NCI-H2171 (cell line): ENCODE measurements at places on chromosomes 2 and 18.

DNA sequence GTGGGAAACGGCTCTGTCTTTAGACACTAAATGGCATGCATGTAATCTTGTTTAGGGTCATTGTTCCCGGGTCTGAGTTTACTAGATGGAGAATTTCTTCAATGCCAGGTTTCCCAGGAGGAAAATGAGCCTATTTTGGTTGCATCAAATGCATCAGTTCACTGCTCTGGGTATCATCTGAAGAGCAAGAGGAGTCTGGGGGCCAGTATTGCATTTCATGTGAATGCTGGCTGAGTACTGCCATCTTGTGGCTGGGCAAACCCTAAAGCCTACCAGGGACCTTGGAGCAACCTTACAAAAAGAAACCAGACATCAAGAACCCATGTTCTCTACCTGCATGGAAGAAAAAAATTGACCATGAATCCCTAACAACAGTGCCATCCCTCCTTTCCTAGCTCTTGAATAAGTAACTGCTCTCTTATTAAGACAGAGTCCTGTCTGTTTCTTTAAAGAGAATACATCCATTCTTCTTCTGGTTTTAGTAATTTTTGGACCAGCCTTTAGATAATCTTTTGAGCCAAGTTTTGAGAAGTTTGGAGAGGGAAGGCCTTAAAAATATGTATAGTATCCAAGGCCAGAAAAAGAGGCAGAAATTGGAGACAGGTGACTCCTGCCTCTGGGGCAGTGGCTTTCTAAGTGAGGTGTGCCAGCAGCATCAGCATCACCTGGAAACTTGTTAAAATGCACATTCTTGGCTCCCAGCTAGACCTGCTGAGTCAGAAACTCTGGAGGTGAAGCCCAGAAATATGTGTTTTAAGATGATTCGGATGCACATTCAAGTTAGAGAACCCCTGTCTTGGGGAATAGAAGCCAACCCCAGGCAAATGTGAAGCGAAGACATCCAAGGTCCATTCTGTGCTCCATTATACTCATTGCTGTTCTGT lies 261.0 kb upstream of the CXCR4 start:
- DNase-seq = peak; percentile 67

DNA sequence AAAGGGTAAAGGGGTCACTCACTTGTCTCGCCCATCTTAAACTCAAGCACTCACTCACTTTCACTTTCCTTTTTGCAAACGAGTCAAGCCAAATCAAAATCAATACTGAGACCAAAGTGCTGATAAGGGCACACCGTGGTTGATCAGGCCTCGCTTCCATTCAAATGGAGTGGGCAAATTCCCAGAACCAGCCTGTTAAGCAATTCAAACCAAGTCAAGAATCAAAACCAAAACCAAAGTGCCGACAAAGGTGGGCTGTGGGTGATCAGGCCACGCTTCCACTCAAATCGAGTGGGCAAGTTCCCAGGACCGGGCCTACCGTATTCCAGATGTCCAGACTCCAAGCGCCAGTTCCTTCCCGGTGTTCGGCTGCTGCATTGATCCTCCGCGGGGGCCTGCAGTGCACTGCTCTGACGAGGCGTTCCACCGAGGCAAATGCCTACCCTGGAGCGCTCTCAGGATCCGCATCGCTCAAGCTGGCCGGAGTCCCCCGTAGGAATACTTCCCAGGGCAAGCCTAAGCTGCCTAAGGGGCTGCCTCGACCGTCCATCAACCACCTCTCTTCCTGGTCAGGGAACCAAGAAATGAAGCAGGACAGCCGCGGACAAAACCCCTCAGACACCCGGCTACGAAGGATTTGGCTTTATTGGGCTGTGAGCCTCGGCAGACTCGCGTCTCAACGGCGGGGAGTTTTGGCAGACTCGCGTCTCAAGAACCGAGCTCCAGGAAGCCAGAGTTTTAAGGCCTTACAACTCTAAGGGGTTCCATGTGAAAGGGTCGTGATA lies 89.9 kb upstream of the SLC1A4 start:
- no peak for DNase-seq

DNA sequence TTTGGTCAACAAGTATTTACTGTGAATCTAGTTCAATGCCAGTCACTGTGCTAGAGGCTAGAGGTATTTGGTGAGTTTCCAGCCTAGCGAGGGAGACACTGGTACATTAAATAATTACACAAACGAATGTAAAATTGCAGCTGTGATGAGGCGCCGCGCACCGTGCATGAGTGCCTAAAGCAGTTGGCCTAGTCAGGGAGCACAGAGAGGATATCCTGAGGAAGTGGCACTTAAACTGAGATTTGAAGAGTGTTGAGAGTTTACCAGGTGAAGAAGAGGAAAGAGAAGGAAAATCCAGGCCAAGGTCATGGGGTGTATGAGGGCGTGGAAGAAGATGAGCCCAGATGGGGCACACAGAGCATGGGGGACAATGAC lies 157.6 kb upstream of the NDUFV2 start:
- DNase-seq = no peak

DNA sequence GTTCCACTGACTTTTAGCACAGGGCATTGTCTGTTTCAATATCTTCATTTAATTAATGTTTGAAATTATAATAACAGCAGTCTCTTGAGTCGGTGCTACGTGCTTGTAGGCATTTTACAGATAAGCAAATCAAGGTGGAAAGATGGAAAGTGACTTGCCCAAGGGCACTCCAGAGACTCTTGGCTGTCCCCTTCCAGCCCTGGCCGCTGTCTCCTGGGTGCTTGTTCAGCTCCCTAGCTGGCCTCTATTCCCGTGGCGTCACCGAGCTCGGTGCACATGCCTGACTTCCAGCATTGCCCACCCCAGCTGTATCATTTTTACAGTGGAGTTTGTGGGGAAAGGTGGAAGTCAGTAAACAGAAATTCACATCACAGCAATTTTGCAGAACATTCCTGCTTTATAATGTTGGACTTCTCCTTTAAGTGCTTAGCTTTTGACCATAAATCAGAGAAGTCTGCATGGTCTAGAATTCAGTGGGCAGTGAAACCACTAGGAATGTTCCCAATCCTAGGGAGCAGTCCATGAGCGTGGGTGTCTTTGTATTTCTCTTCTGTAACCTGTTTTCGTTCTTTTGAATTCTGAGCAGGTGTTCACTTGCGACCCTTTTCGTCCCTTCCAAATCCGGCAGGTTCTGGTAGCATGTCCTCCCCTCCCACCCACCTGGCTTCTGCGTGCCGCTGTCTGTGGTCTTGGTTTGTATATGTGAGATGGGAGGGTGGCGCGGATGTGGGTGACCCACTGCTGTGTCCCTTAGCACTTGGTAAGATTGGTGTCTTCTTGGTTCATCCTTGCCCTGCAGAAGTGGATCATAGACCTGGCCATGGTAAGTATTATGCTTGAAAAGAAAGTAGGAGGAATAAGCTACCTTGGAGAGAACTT lies 8.4 kb downstream of the SLC66A3 start:
- DNase-seq = no peak

DNA sequence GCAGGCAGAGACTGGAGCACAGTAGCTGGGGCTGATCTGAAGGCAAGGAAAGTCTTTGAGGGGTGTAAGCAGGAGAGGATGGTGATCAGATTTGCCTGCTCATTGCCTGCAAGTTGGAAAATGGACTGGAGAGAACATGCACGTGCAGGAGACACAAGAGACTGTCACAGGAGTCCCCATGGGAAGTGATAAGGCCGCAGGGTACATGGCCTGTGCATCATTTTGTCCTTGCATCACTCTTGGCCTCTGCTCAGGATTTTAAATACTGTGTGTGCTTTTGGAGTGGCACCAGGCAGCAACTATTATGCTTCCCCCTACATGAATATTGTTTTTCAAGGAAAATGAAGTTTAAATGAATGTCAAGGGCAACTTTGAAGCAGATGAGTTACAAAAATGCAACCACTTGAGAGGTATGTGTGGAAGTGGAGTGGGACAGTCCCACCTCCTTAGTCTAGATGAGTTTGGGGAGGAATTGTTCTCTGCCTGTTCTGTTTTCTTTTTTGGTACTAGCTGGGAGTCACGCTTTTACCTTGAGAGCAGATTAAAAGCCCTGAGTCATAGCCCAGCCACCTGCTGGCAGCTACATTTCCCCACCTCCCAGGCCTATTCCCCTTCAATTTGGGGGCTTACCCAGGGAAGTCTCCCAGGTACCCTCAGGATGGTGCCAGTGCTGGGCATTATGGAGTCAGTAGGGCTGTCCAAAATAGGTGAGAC lies 19.3 kb downstream of the MAPK4 start:
- no peak for DNase-seq

GRCh38 chr2:229660951-229661350 lies 53.4 kb downstream of the DNER start:
- no peak for DNase-seq
